ENCODE measurements at places on chromosomes 1 and 21. TPM values are rescaled to one million over a fixed set of nuclear protein-coding genes. Genes with fewer than 3 reads are reported as not detected.

Gene DMRTA2
- 0.08 TPM for total RNA-seq

Gene EXTL1
- total RNA-seq, result 0.23 TPM

Gene FAM72D
- total RNA-seq, result 0.68 TPM

Gene WNT9A
- total RNA-seq, result 0.23 TPM

Gene DHDDS
- 76.8 TPM for total RNA-seq

Gene CDKN2C
- total RNA-seq, result 16.8 TPM

Gene CFHR4
- not detected for total RNA-seq

Gene SAMD11
- total RNA-seq, result 4.4 TPM

Gene KLHDC7A
- not detected for total RNA-seq

Gene TEX38
- total RNA-seq, result not detected

Gene SARS1
- total RNA-seq, result 296 TPM

Gene AK5
- total RNA-seq, result 46.1 TPM

Gene SPRR4
- not detected for total RNA-seq

Gene TEDDM1
- not detected for total RNA-seq

Gene DNASE2B
- not detected for total RNA-seq

Gene SNAPIN
- 55.4 TPM for total RNA-seq

Gene FCRL4
- not detected for total RNA-seq

Gene CD58
- 8.7 TPM for total RNA-seq

Gene RIPK4
- 0.23 TPM for total RNA-seq

Gene CAPN8
- total RNA-seq, result not detected

Gene C1QTNF12
- 0.35 TPM for total RNA-seq

Gene CRYZ
- total RNA-seq, result 19.9 TPM

Gene KRTAP19-1
- not detected for total RNA-seq

Gene RNF186
- not detected for total RNA-seq

Gene CTH
- 2.6 TPM for total RNA-seq

Gene SH2D1B
- not detected for total RNA-seq

Gene AMPD1
- total RNA-seq, result not detected

Gene ST6GALNAC5
- total RNA-seq, result 4.8 TPM

Gene ADAMTSL4
- 1.4 TPM for total RNA-seq

Gene IL20
- total RNA-seq, result not detected

Gene AMY2A
- not detected for total RNA-seq

Gene CFAP107
- not detected for total RNA-seq

Gene NKAIN1
- 0.08 TPM for total RNA-seq

Gene ZYG11B
- 25.6 TPM for total RNA-seq

Gene XKR8
- total RNA-seq, result 2.1 TPM

Gene KRTAP22-1
- not detected for total RNA-seq

Gene POLR3GL
- total RNA-seq, result 23.4 TPM

Gene NLRP3
- 0.23 TPM for total RNA-seq

Gene KIAA0040
- 0.47 TPM for total RNA-seq

Gene TPTE
- total RNA-seq, result not detected

Gene TRIM67
- total RNA-seq, result not detected

Gene F13B
- not detected for total RNA-seq

Gene LCE1E
- total RNA-seq, result not detected

Gene MR1
- 16.3 TPM for total RNA-seq

Gene FCRL6
- total RNA-seq, result not detected

Gene OR2L2
- total RNA-seq, result not detected

Gene TMPRSS3
- not detected for total RNA-seq

Data from smooth muscle cell of the coronary artery (primary cell).